ENCODE measurements at places on chromosomes 4 and X.

- DNase-seq = no peak
Observed at GRCh38 chr4:105122350-105122749, 24.3 kb upstream of the TET2 start.

DNA sequence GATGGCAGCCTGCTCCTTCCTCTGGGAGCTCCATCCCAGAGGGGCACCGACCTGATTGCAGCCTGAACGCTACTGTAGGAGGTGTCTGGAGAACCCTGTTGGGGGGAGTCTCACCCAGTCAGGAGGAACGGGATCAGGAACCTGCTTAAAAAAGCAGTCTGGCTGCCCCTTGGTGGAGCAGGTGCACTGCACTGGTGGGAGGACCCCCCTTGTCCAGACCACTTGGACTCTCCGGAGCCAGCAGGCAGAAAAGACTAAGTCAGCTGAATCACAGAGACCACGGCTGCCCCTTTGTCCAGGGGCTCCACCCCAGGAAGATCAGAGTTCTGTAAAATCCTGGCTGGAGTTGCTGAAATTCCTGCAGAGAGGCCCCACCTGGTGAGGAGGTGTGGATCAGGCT lies 67.3 kb upstream of the MAGEB18 start:
- DNase-seq = no peak

DNA sequence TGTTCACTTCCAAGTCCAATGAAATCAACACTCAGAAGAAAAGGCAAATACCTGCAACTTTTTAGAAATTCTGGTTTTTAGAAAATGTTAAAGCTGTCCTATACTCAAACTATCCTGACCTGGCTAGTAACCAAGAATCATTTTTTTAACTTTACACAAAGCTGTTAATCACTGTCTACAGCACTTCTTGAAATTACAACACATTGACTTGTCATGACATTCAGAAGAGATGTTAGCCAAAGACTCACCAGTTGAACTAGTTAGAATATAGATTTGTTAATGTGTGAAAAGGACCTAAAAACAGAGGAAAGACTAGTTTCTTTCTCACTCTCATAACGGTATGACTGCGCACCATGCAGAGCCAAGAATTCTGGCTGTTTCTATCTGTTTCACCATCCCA lies 98.8 kb downstream of the COX18 start:
- no peak for DNase-seq

DNA sequence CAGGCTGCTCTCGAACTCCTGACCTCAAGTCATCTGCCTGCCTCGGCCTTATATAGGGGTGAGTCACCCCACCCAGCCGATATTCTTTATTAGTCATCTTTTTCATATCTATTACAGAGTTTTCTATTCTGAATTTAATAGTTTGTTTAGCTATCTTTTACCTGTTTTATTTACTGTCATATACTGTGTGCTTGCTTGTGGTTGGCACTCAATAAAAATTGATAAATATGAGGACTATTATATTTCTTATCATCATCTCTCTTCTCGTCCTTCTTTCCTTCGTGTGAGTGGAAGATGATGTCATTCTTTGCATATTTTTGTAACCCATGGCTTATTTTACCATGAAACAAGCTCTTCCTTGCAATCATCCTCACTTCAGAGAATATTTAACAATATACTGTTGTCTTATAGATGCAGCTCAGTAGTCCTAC lies 265.5 kb downstream of the ARHGAP24 start:
- no peak for DNase-seq

- no peak for DNase-seq
Observed at GRCh38 chr4:175297965-175298565, 379.9 kb downstream of the ADAM29 start.

GRCh38 chr4:76624241-76624681 lies 189.2 kb downstream of the SHROOM3 start:
- no peak for DNase-seq

GRCh38 chrX:38233891-38234667 lies 13.4 kb upstream of the SRPX start:
- no peak for DNase-seq

GRCh38 chrX:47807548-47807947 lies 29.2 kb upstream of the ZNF81 start:
- DNase-seq = no peak

GRCh38 chr4:94365304-94365703 lies 22.7 kb upstream of the HPGDS start:
- DNase-seq = no peak

Data from activated CD8-positive, alpha-beta memory T cell treated with anti-CD3 and anti-CD28 coated beads for 24 hours (primary cell).